ENCODE measurements at places on chromosomes 2 and 18.

GRCh38 chr2:147293991-147294824 lies 550.6 kb upstream of the ACVR2A start:
- DNase-seq, result no peak

- peak; percentile 31 for DNase-seq
Measured at GRCh38 chr2:45435316-45435715, 175.8 kb downstream of the SRBD1 start.

DNA sequence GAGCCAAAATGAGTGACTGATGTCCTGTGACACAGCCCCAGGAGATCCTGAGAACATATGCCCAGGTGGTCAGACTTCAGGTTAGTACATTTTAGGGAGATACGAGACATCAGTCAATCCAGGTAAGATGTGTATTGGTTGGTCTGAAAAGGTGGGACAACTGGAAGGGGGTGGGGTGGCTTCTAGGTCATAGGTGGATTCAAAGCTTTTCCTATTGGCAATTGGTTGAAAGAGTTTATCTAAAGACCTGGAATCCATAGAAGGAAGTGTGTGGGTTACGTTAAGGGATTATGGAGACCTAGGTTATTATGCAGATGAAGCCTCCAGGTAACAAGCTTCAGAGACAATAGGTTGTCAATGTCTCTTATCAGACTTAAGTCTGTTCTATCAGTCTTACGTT lies 136.5 kb downstream of the ZNF532 start:
- DNase-seq, result no peak

GRCh38 chr2:128578406-128579390 lies 260.0 kb upstream of the HS6ST1 start:
- DNase-seq, result no peak

- peak; percentile 10 for DNase-seq
Measured at GRCh38 chr2:9473985-9474360, 378 bp upstream of the IAH1 start.

- peak; percentile 47 for DNase-seq
Measured at GRCh38 chr2:143397884-143398614, 268.8 kb downstream of the ARHGAP15 start.

- no peak for DNase-seq
Measured at GRCh38 chr2:58514252-58514651, 273.1 kb upstream of the FANCL start.

GRCh38 chr2:16853088-16853487 lies 187.5 kb upstream of the CYRIA start:
- no peak for DNase-seq

Data from RWPE1 (cell line).